Smooth muscle cell of bladder (primary cell): ENCODE measurements at places on chromosomes 2 and 18. TPM values are rescaled to one million over a fixed set of nuclear protein-coding genes. Genes with fewer than 3 reads are reported as not detected.

The PRR30 gene
- total RNA-seq = not detected in 2 replicates

The IMPACT gene
- total RNA-seq = 25.2 and 29.0 TPM in 2 replicates

The DTYMK gene
- 11.7 and 13.8 TPM in 2 replicates for total RNA-seq

The RHOB gene
- total RNA-seq = 130 and 143 TPM in 2 replicates

The TRAF3IP1 gene
- 9.9 and 11.9 TPM in 2 replicates for total RNA-seq

The RNF103 gene
- total RNA-seq = 11.4 and 16.2 TPM in 2 replicates

The PRKAG3 gene
- not detected in 2 replicates for total RNA-seq

The LRP1B gene
- under 0.01 TPM in 2 replicates for total RNA-seq

The SERPINB5 gene
- 0.09 and 0.14 TPM in 2 replicates for total RNA-seq
